Stimulated activated CD4-positive, alpha-beta T cell treated with anti-CD3 and anti-CD28 coated beads, Interleukin-1b, Interleukin-23, amount 100 ng/mL, for 1 hour (primary cell): ENCODE measurements at places on chromosomes 5 and 9.
A peak's percentile ranks its signal among the peaks of the same experiment; 100 is the strongest.

DNA sequence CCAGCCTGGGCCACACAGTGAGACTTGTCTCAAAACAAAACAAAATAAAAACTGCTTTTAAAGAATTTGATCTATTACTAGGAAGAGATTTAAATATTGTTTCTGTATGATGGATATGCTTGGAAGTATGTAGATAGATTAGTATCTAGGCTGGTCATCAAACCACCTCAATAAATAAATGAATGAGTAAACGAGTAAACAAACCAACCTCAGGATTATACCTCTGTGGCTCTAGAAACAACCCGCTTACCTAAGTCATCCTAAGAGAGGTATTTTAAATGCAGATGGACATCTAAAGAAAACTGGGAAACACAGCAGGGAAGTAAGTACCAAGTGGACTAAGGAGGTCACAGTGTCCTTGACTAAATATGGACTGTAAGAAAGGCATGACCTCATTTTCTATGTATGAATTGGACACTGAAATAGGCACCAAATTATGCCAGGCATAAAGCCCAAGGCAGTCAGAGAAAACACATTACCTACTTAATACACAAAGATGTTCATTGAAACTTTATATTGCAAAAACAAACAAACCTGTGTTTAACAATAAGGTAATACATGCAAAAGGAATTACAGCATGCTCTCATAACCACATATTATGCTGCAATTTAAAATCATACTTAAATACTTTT is 7.3 kb downstream of the ANKH start:
- no peak for DNase-seq

- no peak for DNase-seq
These were observed 287.6 kb downstream of the KDM4C start for GRCh38 chr9:7045361-7045760.

- no peak for DNase-seq
These were observed 35.0 kb downstream of the MTX3 start for GRCh38 chr5:79955941-79956670.

DNA sequence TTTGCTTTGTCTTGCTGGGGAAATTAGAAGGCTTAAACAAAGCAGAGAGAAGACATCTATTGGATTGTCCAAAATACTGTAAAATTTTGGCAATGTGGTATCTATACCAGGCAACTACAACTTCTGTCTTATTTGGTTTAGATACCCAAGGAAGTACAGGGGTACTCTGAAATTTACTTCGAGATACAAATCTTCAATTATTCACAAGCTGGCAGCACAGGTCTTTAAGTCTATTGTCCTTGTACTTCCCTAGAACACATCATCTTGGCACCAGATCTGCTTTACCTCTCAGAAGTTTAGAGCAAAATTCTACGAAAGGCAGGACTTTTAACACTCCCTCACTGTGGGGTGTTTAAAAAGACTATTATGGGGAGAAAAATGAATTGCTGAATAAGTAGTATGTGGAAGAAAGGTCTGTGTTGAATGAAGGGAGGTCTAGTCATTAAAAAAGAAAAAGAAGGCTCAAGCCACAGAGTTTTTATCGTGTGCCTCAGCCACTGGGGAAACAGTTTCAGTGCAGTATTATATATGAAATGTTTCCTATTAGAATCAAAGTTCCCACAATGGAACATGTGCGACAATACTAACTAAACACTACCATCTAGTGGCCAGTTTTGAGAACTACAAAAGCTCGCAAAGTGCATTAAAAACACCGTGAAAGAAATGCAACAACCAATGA is 93.7 kb downstream of the PDE4D start:
- DNase-seq: no peak

GRCh38 chr9:128927731-128928411 is 7.1 kb downstream of the PHYHD1 start:
- peak; percentile 13 for DNase-seq

GRCh38 chr9:121672986-121673385 is 21.6 kb downstream of the DAB2IP start:
- DNase-seq: no peak

DNA sequence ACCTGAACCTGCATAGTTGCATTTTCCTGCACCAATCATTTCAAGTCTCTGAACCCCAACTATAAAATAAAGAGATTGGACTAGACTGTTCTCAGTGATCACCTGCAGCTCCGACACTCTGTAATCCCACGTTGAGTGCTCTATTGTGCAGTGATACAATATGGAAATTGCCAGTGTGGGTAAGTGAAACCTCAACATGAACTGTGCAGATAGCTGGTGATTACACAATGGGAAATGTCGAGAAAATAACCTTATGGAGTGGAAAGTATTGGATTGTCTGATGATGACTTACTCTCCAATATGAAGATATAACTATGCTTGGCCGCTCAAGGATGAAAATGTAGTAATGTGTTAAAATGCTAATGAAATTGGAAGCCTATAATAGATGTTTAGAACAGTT is 293.1 kb upstream of the BRINP1 start:
- no peak for DNase-seq

- no peak for DNase-seq
These were observed 82.7 kb downstream of the PTPDC1 start for GRCh38 chr9:94166976-94167346.

DNA sequence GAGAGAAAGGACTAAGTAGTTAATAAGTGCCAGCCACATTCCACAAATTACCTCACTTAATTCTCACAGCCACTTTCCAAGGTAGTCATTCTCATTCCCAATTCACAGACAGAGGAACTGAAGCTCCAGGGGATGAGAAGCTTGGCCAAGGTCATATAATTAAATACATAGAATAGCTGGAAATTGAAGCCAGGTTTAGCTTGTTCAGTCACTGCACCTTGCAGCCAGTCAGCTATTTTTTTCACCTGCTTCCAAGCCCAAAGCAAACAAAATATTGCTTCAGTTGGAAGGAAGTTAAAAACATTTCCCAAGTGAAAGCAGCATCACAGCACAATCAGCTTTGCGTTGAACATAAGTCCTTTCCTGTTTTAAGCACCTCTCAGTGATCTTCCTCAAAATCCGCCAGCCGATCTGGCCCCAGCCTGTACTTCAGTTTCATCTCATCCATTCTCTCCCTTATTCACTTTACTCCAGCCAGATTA is 4.8 kb downstream of the ALDH1A1 start:
- no peak for DNase-seq

DNA sequence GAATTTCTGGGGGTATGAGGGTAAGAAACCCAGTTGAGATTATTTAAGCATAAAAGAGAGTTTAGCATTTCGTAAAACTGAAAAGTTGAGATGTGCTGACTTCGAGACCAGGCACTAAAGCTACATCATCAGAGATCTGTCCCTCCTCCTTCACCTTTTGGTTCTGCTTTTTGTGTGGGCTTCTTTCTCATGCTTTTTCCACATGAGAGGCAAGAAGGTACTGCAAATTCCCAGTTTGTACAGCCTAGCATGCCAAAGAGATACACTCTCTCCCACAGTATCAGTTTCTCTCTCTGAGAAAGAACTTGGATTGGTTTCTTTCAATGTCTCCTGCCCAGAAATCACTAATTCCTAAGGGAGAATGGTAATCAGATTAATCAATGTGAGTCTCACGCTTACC is 584.7 kb downstream of the SEMA5A start:
- no peak for DNase-seq

GRCh38 chr9:1722404-1722803 is 292.7 kb upstream of the SMARCA2 start:
- no peak for DNase-seq

- DNase-seq: no peak
These were observed 101.8 kb downstream of the CETN3 start for GRCh38 chr5:90307782-90308181.

DNA sequence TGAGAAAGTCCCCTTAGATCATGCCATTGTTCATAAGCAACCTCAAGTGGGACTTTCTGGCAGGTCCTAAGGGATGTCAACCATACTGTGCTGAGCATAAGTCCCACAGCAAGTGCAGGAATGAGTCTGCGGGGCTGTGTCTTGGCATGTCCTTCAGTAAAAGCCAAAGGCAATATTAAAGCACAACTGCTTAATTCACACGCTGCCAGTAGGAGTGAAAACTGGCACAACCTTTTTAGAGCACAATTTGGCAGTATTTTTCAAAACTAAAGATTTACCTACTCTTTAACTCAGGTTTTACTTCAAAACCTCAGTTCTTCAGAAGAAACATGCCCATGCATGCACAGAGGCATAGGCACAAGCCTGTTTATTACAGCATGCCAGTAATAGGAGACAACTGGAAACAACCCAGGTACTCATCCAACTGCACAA is 24.4 kb upstream of the SMAD5 start:
- no peak for DNase-seq

- no peak for DNase-seq
These were observed 295.9 kb upstream of the ZNF608 start for GRCh38 chr5:125042261-125042890.

DNA sequence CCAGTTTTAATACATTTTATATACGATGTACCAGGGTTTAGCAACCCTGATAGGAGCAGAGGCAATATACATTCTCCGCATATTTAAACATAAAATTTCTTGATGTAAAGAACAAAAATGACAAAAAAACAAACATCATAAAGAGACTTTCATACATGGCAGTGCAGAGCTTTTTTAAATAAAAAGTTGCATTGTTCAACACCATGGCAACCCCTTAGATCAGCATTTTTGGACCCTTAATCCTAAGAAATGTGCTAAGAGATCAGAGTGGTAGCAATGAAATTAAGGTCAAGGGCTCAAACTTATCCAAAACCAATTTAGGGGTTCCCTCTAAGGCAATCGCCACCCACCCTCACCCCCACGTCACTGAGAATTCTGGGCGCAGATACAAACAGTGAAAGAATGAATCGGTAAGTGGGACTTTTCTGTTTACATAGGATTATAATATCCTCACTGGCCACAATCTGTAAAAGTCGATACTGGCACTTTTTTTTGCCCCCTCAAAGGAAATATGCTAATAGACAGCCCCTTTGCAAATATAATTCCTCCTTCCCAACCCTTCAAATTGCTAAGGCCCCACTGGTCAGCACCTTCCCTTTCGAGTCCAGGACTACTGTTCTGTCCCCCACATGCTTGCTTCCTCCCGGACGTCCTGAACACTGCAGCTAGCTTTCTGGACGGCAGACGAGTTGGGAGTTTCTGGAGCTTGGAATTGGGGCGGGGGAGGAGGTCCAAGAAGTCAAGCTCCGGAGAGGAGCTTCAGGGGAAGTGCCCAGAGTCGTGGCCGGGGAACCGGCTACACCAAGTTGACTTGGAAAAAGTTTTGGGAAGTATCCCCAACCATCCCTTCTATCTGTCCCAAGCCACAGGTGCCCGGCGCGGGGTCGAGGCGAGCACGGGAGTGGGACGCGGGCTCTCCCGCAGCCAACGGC is 2.2 kb downstream of the GAS1 start:
- no peak for DNase-seq

GRCh38 chr5:178941361-178941760 is 363 bp downstream of the ZNF454 start:
- no peak for DNase-seq

DNA sequence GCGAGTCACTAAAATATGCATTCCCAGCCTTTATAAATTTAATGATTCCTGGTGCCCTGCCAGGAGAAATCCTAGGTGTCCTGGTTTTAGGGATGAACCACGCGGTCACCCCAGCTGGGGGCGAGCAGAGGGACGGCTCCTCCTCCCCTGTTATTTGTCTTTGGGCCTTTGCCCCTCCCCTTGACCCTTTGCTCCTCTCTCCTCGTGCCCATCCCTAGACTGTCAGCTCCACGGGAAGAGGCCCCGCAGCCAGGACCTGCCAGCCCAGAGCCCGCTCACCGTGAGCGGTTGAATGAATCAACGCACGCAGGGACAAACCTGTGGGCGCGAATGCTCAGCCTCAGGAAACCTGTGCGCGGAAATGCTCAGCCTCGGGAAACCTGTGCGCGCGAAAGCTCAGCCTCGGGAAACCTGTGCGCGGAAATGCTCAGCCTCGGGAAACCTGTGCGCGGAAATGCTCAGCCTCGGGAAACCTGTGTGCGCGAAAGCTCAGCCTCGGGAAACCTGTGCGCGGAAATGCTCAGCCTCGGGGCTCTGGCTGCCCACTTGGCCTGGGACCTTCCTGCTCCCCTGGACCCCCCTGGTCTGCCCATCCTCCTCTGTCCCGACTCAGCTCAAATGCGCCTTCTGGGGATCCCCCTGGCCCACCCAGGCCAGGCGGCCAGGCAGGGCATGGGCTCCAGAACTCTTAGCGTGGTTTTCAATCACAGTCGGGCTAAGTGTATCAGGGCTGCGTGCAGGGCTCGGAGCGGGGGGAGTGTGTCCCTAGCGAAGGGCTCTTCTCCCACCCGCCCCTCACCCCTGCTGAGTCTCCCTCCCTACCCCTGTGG is 140.5 kb upstream of the COL5A1 start:
- DNase-seq: no peak

- no peak for DNase-seq
These were observed 4.1 kb downstream of the MRPS2 start for GRCh38 chr9:135504262-135505243.

- DNase-seq: no peak
These were observed 30.2 kb upstream of the F2R start for GRCh38 chr5:76685704-76686103.

DNA sequence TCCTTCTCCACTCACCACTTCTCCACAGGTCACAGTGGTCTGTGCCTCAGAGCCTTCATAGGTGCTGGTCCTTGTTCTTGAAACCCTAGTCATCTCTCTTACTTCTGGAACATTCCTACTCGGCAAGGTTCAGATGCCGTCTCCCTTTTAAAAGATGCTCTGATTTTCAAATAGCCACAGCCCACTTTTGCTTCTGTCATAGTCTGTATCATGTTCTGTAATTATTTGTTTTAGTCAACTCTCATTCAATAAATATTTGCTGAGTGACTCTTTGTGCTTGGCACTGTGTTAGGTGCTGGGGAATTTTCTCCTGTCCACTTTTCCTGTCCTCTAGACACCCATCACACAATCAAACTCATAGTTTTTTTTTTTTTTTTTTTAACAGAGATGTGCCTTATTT is 181.3 kb upstream of the IL12B start:
- DNase-seq: no peak

DNA sequence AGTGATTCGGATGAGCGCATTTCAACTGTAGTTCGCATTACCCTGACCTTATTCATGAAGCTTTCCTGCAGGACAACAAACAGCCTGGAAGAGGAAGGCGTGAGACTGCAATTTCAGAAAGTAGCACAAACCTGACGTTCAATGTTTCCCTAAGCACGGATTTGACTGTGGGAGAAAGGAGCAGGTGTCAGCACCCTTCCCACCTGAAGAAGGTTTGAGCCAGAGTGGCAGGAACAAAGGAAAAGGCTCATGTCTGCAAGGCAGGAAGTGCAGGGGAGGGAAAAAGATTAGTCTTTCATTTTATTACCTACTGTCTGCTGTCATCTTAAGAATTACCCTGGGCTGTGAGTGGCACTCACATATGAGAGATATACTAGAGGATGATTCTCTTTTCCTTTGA is 114.0 kb downstream of the MED10 start:
- no peak for DNase-seq

GRCh38 chr9:77128125-77128789 is 49.1 kb upstream of the VPS13A start:
- DNase-seq: no peak

GRCh38 chr9:108081112-108081511 is 591.5 kb upstream of the KLF4 start:
- DNase-seq: no peak

GRCh38 chr5:166377756-166378155 is 1913.7 kb upstream of the WWC1 start:
- DNase-seq: no peak

GRCh38 chr9:118222375-118222774 is 518.2 kb downstream of the TLR4 start:
- DNase-seq: no peak

- no peak for DNase-seq
These were observed 98.6 kb upstream of the EQTN start for GRCh38 chr9:27395484-27395921.

- no peak for DNase-seq
These were observed 47.3 kb upstream of the COL5A1 start for GRCh38 chr9:134594078-134594941.

GRCh38 chr9:18922161-18922885 is 110.7 kb downstream of the SAXO1 start:
- no peak for DNase-seq
